ENCODE measurements at places on chromosomes 6 and 20.

DNA sequence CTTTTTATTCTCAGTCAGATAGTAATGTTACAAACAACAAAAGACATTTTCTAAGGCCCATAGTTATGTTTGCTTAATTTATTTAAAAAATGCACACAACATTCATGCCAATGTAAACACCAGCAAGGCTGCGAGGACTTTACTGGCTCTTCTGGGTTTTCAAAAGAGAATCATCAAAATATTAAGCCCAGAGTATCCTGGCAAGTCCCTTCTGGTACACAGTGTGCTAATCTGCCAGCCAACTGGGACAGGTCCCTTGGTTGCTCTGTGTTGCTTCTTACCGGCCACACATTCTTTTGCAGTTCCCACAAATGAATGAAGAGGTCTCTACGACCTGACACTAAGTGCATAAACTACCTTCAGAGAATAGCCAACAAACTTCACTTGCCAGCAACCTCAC lies 42.6 kb upstream of the SPDEF start:
- DNase-seq: no peak

- no peak for DNase-seq
These were observed 94.5 kb downstream of the PERP start for GRCh38 chr6:138012682-138013081.

DNA sequence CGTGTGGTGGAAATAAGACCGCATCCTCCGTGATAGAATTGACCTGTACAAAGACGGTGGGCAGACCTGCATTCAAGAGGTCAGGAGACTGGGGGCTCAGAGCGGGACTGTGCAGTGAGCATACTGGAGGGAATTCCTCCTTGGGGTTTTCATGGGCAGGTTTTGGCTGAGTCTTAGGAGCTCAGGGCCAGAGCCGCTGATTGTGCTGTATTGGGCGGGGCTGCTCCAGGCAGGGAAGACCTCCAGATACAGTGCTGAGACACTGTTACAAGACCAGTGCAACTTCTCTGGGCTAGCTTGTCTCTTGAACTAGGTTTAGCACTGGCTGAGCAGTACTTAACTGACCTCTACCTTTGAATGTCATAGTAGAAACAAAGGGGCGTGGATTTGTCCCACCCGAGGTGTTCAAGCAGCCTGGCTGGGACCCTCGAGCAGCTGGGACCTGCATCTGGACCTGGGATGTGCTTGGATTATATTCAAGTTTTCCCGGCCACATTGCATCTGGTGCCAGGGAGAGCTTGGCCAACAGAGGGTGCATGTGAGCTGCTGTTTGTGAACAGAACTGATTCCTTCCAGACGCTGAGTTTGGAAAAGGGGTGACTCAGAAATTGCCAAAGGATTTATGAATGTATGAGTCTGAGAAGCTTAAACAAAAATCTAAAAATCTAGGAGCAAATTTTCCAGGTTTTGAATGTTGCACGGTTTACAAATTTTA lies 33.4 kb upstream of the SLC22A1 start:
- no peak for DNase-seq

GRCh38 chr20:7237251-7237650 lies 469.8 kb downstream of the BMP2 start:
- no peak for DNase-seq

DNA sequence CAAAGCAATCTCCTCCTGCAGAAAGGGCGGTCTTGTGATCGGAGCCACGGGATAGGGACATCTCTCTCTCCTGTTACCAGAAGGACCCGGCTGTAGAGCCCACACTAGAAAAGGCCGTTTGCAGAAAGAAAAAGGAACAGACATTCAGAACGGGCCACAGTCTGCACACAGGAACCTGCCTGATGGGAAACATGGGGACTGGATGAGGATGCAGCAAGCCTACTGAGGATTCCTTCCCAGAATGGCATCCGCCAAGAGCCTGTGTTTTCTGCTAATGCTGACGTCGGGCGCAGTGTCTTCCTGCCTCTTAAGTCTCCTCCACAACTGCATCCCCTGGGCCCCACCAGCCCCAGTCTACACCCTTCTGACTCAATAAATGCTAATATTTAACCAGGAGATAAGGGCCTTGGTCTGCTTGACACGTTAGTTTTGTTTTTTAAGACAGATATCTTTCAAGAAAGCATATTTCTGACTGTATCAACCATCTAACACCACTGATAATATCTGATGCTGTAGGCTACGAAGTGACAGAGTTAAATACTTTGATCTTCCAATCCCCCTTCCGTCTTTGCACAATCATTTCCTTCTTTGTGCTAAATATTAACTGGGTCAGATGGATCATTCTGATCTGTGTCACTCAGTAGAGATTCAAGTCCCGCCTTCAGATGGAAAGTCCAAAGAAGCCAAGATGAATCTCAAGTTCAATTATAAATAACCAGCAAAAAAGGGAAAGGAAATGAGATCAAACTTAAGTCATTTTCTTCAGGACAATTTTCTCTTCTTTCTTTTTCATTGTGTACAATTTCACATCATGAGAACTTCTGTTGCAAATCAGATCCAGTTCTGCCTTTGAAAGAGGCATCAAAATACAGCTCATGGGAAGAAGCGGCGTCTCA lies 20.7 kb downstream of the FAM50B start:
- no peak for DNase-seq

DNA sequence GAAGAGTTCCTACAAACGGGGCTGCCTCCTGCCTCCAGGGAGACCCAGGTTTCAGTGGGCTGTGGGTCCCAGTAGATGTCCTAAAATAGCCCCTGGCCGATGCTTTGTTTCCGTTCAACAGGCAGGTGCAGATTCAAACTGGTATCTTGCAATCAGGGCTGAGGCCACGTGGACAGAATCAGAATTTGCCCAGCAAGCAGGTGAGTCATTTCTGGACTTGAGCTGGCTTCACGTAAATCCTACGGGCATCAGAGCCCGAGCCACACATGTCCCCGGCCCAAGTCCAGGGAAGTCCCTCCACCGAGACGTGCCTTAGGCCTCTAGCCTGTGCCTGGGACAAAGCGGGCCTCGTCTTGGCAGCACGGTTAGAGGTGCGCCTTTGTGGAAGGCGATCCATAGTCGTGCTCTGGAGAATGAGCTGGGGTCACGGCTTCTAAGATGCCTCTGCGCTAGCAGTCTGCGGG lies 101.6 kb upstream of the FRMD1 start:
- DNase-seq: no peak

GRCh38 chr20:51340451-51340840 lies 202.1 kb downstream of the NFATC2 start:
- DNase-seq: no peak

- DNase-seq: no peak
These were observed 124.0 kb downstream of the PXDC1 start for GRCh38 chr6:3627501-3627900.

- DNase-seq: no peak
These were observed 47.9 kb downstream of the CEP57L1 start for GRCh38 chr6:109143191-109143590.

- no peak for DNase-seq
These were observed 1295.1 kb downstream of the EPHA7 start for GRCh38 chr6:92124200-92124651.

DNA sequence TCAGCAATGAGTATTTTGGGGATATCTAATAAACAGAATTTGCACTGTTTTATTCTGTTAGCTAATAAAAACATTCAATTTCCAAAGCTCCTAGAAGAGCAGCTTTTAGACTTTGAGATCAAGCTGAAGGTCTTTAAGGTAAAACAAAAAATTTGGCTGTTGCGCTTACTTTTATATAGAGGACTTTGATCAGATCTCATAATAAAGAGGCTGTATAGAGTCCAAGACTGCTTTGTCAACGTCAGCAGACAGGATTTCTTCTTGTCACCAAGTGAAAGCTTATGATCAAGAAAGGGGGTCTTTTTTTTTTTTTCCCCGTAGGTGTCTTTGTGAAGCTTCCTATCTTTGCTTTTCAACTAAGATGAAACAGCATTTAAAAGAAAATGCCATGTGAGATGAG lies 556.5 kb upstream of the SLC35B3 start:
- no peak for DNase-seq

- no peak for DNase-seq
These were observed 35.9 kb downstream of the SRC start for GRCh38 chr20:37381621-37382471.

GRCh38 chr6:17064975-17065374 lies 36.9 kb upstream of the STMND1 start:
- no peak for DNase-seq

- DNase-seq: no peak
These were observed 229.3 kb downstream of the QKI start for GRCh38 chr6:163643866-163644265.

GRCh38 chr20:48789185-48789668 lies 38.6 kb downstream of the PREX1 start:
- DNase-seq: no peak

- no peak for DNase-seq
These were observed 180.8 kb upstream of the CHD6 start for GRCh38 chr20:41798930-41799502.

DNA sequence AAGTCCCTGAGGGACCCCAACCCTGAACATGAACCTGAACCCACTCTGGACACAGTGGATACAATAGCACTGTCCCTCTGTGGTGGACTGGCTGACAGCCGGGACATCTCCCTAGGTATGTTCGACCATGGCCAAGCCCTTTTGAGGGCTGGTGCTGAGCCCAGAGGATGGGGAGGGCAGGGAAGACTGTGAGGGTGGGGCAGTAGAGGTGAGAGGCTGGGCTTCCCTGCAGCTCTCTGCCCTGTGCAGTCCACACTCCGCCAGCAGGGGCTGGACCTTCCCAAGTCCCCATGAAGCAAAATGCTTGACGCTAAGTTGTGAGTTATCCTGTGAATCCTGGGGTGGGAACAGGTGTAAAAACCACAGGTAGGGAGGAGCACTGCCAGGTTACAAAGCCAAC lies 11.5 kb downstream of the LPIN3 start:
- DNase-seq: no peak

- DNase-seq: no peak
These were observed 139.4 kb upstream of the ID4 start for GRCh38 chr6:19697744-19698290.

GRCh38 chr6:68650142-68650541 lies 15.1 kb downstream of the ADGRB3 start:
- no peak for DNase-seq

DNA sequence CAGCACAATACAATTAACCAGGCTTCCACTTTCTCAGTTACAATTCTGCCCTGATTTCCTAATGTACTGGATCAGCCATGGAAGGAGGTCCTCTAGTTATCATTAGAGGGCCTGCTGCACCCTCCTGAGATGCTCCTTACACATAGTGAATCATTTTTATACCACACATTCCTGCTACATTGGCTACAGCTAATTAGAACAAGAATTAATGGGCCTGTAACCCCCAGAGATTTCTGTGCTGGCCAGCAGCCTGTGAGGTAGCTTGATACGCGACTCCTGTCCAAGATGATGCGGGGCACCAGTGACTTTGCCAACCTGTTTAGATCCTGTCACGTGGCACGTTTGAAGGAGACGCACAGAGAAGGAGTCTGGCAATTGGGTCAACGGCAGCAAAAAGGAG lies 422.8 kb downstream of the EPM2A start:
- DNase-seq: no peak

- DNase-seq: no peak
These were observed 33.7 kb upstream of the KCNQ5 start for GRCh38 chr6:72588155-72588554.

- no peak for DNase-seq
These were observed 42.7 kb upstream of the HINT3 start for GRCh38 chr6:125913864-125914351.

DNA sequence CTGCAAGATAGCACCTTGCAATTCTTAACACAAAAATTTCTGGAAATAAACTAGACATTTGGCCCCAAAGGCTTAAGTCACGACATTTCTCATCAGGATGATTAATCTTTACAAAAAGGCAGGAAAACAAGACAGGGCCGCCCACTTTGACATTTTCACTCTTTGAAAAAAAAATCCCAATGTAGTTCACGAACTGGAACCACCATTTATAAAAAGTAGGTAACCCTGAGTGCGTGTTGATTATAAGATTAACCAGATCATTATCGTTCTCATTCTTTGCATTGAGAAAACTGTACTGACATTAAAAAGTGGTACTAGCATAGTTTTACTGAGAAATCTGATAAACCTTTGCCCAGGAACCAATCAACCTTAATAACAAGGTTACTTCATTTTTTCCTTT lies 108.8 kb downstream of the HUS1B start:
- no peak for DNase-seq

DNA sequence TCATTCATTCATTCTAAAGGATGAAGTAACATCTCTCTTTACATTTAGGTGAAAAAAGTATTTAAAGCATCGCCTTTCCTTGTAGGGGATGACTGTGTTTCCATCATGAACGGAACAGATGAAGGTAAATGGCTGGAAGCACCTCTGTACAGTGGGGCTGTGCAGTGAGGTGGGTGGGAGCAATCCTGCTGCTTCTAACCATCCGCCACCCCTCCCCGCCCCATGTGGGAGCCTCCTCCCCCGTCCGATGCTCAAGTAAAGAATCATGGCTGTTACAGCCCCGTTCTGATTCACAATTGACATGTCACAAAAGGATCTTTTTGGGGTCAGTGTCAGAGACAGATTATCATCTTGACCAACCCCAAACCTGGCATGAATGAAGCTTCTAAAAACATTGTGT lies 19.3 kb downstream of the ENTPD6 start:
- DNase-seq: no peak

GRCh38 chr6:4303638-4304037 lies 168.3 kb upstream of the ECI2 start:
- no peak for DNase-seq

DNA sequence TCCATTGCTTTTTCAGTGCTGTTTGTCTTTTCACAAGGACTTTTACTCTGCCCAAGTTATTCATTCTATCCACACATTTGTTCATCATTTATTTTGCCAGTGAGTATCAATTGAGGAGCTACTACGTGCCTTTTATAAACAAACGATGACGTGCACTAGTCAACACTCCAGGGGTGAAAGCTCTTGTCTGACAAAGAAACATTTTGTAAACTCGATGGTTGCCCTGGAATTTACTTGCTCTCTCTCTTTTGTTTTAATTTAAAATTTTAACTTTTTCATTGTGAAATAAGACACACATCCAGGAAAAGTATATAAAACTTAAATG lies 8.3 kb upstream of the MRPS18A start:
- no peak for DNase-seq

DNA sequence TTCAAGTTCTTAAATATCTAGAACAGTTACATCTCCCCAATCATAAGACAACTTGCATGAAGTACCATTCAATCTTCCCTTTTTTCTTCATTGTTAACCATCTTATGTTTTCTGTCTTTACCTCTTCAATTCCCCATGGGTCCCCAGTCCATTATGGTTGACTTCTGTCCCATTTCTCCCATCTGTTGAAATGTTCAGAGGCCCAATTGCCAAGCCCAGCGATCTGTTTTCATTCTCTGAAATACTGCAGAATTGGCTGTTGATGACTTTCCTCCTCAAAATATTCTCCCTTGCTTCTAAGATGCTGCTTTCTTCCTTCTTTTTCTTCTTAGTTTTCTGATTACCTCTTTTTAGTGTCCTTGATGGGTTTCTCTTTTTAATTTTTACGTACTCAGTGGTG lies 26.0 kb downstream of the DSTN start:
- no peak for DNase-seq

GRCh38 chr6:51502996-51503395 lies 584.4 kb downstream of the PKHD1 start:
- DNase-seq: no peak

Measured in SIG-M5 (cell line).